Gastroesophageal sphincter (tissue), 4 donors: ENCODE measurements at places on chromosomes 11 and 22. TPM values are rescaled to one million over a fixed set of nuclear protein-coding genes. Genes with fewer than 3 reads are reported as not detected.

- H3K27me3 ChIP-seq, result no peaks in the 10 kb centered on the region
- no peak overlapping the region for H3K4me3 ChIP-seq
- ATAC-seq, result no peak
- no peaks in the 10 kb centered on the region for H3K4me1 ChIP-seq
Observed at GRCh38 chr11:101456812-101457211, 127.0 kb downstream of the TRPC6 start.

DNA sequence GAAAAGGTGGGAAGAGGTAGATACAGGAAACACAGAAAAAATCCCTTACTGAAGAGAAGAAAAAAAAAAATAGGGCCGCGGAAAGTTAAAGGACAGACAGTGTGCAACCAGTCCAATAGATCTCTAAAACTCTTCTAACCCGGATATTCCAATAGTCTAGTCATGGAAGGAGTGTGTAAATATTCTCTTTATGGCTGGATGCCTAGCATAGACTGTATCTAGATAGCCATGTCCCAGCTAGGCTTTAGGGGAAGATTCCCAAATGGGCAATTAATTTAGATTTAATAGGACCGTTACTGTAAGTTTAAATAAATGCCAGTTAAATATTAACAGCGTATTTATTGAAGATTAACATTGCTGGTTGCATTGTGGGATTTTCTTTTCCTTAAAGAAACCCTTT, 532.7 kb downstream of the NTM start:
- H3K27ac ChIP-seq, result no peak overlapping the region
- H3K4me1 ChIP-seq, result no peaks in the 10 kb centered on the region
- H3K4me3 ChIP-seq, result no peak overlapping the region
- H3K27me3 ChIP-seq, result peaks cover 11% of the 10 kb centered on the region

GRCh38 chr22:37030560-37031281, 11.2 kb downstream of the MPST start:
- H3K27me3 ChIP-seq, result peaks cover 17% of the 10 kb centered on the region
- no peak for ATAC-seq
- no peak overlapping the region for H3K4me3 ChIP-seq

- ATAC-seq, result no peak
- H3K27me3 ChIP-seq, result no peaks in the 10 kb centered on the region
- H3K36me3 ChIP-seq, result no peaks in the 10 kb centered on the region
- H3K4me3 ChIP-seq, result no peak overlapping the region
- no peak overlapping the region for H3K27ac ChIP-seq
Observed at GRCh38 chr11:22275600-22275999, 62.6 kb upstream of the SLC17A6 start.

OR52H1 gene
- not detected for total RNA-seq

- no peaks in the 10 kb centered on the region for H3K36me3 ChIP-seq
- ATAC-seq, result no peak
- no peak overlapping the region for H3K27ac ChIP-seq
- H3K4me1 ChIP-seq, result no peaks in the 10 kb centered on the region
- H3K4me3 ChIP-seq, result no peak overlapping the region
Observed at GRCh38 chr11:102794382-102794781, 3.6 kb downstream of the MMP1 start.

ALDH3B1 gene
- 8.7 TPM for total RNA-seq
